ENCODE measurements at places on chromosomes 4 and X. TPM values are rescaled to one million over a fixed set of nuclear protein-coding genes. Genes with fewer than 3 reads are reported as not detected.

The PPEF2 gene
- not detected for total RNA-seq

The POLN gene
- total RNA-seq: 3.7 TPM

The CXorf38 gene
- 23.4 TPM for total RNA-seq

The PDS5A gene
- 61.0 TPM for total RNA-seq

The RTL3 gene
- not detected for total RNA-seq

The SERPINA7 gene
- total RNA-seq: not detected

The PDGFC gene
- total RNA-seq: 24.0 TPM

The IL21 gene
- total RNA-seq: not detected

The ATP1B4 gene
- not detected for total RNA-seq

The GAGE12C gene
- not detected for total RNA-seq

The RAB41 gene
- total RNA-seq: not detected

The FAM241A gene
- 3.3 TPM for total RNA-seq

The TMPRSS11F gene
- not detected for total RNA-seq

The CXCL3 gene
- not detected for total RNA-seq

The PAK3 gene
- 26.6 TPM for total RNA-seq

The SSX4B gene
- not detected for total RNA-seq

The HTRA3 gene
- 42.3 TPM for total RNA-seq

The TRPC5OS gene
- total RNA-seq: not detected

The CXCL1 gene
- not detected for total RNA-seq

The SCML2 gene
- total RNA-seq: 0.66 TPM

The IL3RA gene
- total RNA-seq: 7.2 TPM

Data from tibial nerve (tissue), 4 donors.